T-helper 22 cell (primary cell): ENCODE measurements at places on chromosomes 6 and 20.

DNA sequence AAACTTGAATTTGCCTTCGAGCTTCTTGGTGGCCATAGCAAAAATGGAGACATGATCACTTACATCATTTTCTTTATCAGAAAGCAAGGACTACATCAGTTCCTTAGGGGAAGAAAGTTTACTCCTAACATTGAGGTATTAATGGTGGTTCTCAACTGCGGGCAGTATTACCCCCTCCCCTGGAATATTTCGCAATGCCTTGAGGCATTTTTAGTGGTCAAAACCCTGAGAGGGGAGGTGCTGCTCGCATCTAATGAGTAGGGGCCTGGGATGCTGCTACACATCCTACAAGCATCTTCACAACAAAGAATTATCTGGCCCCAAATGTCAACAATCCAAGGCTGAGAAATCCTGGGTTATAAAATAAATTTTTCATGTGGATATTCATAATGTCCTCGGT is 222.2 kb upstream of the TSHZ2 start:
- DNase-seq: no peak

DNA sequence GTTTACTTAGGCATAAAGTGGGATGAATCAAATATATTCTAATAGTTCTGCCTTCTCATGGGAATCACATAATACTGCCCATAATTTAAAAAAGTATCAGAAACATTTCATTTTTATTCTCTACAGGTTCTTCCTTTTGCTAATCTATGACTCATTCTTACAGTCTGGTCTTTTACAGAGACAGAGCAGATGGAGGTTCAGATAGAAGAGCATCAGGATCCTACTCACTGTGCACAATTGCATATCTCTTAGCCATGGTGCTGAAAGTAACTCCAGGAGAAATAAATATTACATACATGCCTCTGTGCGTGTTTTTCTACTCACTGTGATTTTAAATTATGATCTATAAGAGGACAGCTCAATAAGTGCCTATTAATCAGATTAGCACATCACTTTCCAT is 16.3 kb upstream of the OR2B6 start:
- DNase-seq: no peak

GRCh38 chr20:23622839-23623343 is 14.9 kb downstream of the CST3 start:
- DNase-seq: no peak

GRCh38 chr20:44151621-44152416 is 35.2 kb downstream of the JPH2 start:
- DNase-seq: no peak

DNA sequence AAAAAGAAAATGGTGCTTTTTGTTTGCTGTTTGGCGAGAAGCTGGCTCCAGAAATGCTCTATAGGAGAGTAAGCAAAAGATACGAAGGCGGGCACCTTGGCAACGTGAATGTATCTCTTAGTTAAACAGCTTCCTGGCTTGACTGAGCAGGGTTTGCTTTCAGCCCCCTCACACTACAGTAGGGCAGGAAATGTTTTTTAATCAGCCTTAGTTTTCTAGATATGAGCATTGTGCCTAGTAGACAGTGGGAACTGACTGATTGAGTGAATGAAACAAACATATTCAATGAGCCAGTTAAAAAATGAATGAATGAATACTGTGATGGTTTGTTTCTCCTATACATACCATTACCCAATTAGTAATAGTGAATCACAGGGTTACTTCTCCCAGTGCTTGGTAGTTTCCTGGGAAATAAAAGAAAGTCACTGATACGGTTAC is 19.9 kb downstream of the CAP2 start:
- no peak for DNase-seq
